ENCODE measurements at places on chromosomes 7 and 10. TPM values are rescaled to one million over a fixed set of nuclear protein-coding genes. Genes with fewer than 3 reads are reported as not detected.

GRCh38 chr7:40551685-40552576 lies 417.1 kb downstream of the SUGCT start:
- DNase-seq: peak; percentile 54

- DNase-seq: no peak
Observed at GRCh38 chr10:86520871-86521677, 518 bp downstream of the WAPL start.

Gene JCAD
- total RNA-seq: 107 TPM

Gene CBX3
- total RNA-seq: 98.9 TPM

GRCh38 chr10:97631098-97631497 lies 2.2 kb downstream of the MORN4 start:
- DNase-seq: no peak

- no peak for DNase-seq
Observed at GRCh38 chr10:10513067-10513466, 504.6 kb upstream of the CELF2 start.

Gene UCMA
- total RNA-seq: not detected

- no peak for DNase-seq
Observed at GRCh38 chr10:66698069-66698468, 227.8 kb upstream of the LRRTM3 start.

Gene GNAI1
- 20.0 TPM for total RNA-seq

DNA sequence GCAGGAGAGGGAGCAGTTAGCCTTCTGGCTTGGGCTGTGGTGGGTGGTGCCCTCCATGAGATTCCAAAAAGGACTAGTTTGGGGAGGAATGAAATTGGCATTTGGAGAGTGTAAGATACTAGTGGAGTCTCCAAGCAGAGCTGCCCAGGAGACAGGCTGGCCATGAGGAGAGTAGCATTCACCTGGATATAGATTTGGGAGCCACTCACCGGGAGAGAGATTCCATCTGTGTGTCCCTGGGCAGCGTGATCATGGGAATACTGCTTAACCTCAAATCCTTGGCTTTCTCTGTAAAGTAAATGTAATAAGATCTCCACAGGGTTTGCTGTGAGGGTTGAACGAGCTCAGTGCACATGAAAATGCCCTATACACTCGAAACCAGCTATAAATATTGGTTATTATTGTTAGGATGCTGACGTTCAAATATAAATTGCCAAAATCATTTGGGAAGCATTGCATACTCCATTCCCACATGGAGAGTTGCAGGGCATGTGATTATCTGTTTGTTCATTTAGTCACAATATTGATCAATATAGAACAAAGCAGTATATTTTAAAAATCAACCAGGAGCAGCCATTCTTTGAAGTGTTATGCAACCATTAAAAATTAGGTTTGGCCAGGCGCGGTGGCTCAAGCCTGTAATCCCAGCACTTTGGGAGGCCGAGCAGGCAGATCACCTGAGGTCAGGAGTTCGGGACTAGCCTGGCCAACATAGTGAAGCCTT lies 143.7 kb downstream of the CUX1 start:
- no peak for DNase-seq

Gene GCK
- 0.41 TPM for total RNA-seq

Gene GPR37
- 2.2 TPM for total RNA-seq

Data from glomerular endothelial cell (primary cell).